ENCODE measurements at places on chromosomes 11 and 22.

DNA sequence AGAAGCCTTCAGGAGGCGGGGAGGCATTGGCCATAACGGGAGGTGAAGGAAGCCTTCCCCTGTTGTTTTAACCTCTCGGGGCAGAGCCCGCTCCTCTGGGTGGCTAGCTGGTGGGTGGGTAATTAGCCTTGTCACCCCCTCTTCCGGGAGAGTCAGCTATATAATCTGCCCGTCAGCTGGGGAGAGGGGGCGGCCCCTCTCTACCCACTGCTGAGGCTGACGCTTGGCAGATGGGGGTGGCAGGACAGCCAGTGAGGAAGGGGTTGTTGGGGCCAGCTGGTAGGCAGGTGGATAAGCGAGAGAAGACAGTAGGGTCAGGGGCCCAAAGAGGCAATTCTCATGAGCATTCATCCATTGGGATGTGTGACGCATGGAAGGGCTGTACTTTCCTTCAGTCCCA lies 33.0 kb upstream of the SYT7 start:
- DNase-seq, result no peak

- peak; percentile 49 for DNase-seq
These were observed at the start of gene AHNAK for GRCh38 chr11:62546244-62546928. TSS of gene AHNAK (minus strand) at chr11:62546806. CDS start at chr11:62536098, 10,708 bp downstream.

DNA sequence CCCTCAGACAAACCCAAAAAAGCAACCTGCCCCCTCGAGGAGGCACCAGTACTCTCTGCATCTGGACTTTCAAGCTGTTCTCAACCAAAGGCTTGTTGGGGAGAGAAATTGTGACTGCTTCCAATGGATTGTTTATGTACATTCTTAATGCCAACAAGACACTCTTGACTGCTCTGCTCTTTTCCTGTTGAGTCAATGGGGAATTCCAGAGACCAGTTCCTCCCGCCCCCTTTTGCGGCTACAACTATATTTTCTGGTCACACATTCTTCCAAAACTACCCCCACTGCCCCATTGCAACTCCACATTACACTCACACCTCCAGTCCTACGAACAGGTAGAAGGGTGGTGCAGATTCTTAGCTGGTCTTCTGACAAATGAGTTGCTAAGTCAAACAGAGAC lies 187.0 kb downstream of the DSCAML1 start:
- DNase-seq, result no peak

DNA sequence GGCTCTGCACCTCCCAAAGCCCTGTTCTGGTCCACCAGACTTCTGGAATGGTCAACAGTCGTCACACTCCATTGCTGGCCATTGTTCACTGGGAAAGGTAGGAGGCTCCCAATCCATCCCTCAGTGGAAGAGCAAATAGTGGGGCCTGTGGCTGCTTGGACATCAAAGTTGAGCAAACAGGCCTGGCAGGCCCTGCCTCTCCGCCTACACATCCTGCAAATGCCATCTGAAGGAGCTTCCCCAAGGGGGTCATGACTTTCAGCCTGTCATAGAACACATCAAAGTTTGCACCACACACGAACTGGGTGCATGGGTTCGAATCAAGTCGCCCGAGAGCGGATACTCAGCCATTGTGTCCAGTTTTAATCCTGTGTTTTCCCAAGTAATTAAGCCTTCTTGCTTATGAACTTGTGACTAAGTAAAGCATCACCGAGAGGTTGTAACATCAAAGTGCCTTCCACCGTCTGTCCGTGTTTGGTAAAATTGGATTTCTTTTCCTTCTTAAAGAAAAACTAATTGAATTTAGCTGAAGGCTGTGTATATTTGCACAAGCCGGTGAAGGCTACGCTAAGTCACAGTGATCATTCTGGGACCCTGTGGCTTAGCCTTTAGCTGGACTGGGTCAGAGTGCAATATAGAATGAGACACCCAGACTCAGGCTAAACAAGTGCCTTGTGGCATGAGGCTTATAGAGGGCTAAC lies 36.1 kb downstream of the CLPB start:
- no peak for DNase-seq

- DNase-seq, result no peak
These were observed at the start of gene CASP12 for GRCh38 chr11:104897891-104898684. TSS of gene CASP12 (minus strand) at chr11:104898460.

DNA sequence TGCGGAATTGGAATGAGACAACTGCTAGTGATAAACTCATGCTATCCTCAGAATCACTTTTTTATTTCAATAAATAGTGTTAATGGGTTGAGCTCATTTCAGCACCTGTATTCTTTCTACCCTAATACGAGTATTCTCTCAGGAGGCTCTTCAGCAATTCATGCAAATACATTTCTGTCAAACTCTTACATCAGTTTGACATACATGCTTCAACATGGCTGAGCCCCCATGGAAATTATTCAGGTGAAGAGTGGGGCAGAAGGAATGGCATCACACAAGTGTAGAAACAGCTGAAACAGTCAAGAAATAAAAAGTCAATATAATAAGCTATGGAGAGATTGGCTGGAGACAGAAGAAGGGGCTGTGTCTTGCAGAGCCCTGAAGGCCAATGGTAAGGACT lies 77.8 kb upstream of the SNX19 start:
- DNase-seq, result no peak

DNA sequence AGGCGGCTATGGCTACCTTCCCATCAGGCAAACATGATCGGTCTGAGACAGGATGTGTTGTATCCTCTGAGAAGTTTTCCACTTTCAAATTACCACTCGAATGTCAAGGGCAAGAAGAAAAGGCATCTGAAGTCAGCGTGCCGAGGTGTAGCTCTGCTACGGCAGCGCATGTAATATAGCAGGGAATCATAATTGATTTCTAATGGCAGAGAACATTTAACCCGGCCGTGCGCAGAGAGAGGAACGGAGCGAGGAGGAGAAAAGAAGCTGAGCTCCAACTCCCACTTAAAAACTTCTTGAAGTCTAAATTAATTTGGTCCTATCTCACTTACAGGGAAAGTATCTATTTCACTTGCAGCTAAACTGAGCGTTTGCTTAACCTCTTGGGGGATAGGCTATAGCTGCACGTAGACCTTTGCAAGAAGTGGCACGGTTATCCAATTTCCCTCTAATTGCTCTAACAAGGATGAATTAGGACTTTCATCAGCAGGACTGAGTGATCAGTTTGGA lies 137.3 kb upstream of the KIRREL3 start:
- DNase-seq, result no peak

DNA sequence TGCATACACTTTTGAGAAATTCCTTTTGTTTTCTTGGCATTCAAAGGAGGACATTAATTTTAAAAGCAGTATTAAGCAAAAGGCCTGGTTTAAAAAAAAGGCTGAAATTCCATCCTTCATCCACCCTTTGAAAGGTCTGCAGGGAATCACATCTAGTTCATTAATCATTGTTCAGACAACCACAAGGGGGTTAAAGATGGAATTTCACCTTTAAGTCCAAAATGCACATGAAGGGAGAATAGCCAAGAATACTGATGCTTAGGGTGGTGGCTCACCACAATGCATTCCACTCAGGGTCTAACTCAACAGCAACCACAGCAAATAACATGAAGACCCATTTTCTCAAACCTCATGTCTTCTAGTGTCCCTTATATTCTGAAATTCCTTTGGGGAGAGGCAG lies 256.9 kb downstream of the CADM1 start:
- DNase-seq, result no peak

DNA sequence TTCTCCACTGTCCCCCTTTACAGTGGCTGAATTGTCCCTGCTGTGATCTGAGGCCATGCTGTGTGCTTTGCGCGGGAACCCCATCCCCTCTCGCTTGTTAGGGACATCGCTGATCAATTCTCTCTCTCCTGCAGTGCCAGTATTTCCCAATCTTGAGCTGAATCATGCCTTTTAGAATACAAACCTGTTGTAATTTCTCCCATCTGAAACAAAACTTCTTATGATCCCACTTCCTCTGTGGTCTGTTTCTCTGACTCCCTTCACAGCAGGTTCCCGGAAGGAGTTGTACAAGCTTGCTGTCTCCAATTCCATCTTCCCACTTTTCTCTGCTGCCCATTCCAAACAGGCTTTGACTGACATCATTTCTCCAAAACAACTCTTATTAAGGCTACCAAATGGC lies 16.8 kb downstream of the ADAMTS15 start:
- DNase-seq, result no peak

DNA sequence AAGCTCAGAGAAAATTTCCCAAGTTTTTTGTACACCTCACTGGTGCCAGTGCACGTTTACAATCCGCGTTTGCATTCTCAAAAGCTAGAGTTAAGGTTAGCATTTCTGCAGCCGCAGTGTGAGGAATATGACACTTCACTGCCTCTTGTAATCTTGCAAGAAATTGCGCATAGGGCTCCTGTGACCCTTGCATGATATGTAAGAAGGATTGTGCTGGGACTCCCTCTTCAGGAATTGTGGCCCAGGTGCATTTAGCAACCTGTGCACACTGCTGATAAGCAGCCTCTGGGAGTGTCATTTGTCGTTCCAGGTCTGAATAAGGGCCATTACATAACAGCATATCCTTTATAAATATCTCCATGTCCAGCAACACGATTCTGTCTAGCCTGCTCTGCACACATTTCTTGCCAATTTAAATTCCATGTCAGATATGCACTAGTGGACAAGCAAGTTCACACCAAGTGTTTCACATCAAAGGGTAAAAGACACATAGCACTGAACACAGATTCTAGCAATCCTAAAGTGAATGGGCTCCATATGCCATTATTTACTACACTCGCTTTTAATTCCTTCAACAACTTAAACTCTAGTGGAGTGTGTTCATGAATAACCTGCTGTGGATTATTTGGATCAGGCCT lies 69.2 kb upstream of the INCENP start:
- no peak for DNase-seq

- no peak for DNase-seq
These were observed 471.4 kb downstream of the MN1 start for GRCh38 chr22:27329966-27330645.

DNA sequence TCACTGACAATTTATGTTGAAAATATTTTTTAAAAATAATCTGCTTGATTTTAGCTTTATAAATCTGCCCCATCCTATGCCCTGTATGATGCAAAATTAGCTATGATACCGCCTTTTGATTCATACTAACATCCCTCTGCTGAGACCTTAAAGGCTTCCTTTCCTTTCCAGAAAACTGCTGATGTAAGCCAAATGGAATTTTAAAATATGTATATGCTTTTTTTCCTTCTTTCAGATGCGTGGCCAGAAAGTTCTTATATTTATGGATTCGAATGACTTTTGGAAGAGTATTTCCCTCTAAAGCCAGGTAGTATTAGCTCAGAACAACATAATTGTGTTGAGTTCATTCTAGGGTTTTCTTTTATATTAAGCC lies 34.5 kb downstream of the SFI1 start:
- DNase-seq, result no peak

All from ascending aorta (tissue), 2 donors.